D721Med (cell line): ENCODE measurements at places on chromosomes 5 and 9.

DNA sequence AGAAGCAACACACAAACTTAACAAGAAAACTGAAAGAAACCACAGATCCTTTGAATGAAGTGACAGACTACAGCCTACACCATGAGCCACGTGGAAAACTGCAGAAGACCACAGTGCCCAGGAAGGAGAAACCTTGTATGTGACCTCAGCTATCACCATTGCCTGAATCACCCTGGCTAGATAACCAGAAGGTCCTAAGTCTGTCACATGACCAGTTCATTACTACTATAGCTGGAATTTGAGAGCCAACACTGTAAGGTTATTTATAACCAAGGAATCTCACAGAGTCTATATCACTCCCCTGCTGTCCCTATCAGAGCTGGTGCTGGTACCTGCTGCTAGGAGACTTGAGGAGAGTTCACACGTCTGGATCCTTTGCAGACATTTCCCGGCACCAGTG, 90.3 kb upstream of the FBXL17 start:
- no peak for DNase-seq

DNA sequence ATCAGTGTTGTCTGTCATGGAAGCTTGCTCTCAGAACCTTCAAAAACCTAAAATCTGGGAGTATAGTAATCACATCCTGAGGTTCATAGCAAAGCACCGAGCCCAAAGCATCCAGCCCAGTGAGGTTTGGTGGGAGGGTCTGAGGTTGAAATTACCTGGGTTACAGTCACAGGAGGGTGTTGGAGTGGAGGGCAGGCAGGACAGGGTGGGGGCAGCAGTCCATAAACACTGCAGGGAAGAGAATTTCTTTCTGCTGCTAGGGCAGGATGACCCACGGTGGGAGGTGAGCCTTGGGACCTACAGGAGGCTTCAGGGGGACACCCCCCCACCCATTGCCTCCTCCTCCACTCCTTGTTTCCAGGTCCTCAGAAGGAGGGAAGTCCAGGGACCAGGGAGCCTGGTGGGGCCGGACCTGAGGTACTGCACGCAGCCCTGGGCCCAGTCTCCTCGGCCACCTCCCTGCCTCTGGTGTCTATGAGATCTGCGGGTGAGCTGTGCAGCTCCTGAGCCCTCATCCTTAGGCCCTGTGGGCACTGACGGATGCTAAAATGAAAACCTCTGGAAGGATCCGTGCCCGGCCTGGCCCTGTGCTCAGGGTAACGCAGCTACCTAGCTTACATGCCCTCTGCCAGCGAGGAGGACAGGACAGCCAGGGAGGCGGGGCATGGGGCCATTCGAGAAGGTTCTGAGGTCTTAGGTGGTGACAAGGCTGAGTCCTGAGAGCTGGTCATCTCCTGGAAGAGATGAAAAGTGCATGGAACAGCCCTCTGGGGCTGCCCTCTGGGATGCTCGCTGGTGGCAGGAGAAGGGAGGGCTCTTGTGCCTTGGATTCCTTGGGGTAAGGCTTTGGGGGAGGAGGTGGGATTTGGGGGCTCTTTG, 1.8 kb upstream of the ADCY2 start:
- DNase-seq = no peak

- no peak for DNase-seq
Observed at GRCh38 chr5:66122379-66123034, 21.6 kb upstream of the SREK1 start.

DNA sequence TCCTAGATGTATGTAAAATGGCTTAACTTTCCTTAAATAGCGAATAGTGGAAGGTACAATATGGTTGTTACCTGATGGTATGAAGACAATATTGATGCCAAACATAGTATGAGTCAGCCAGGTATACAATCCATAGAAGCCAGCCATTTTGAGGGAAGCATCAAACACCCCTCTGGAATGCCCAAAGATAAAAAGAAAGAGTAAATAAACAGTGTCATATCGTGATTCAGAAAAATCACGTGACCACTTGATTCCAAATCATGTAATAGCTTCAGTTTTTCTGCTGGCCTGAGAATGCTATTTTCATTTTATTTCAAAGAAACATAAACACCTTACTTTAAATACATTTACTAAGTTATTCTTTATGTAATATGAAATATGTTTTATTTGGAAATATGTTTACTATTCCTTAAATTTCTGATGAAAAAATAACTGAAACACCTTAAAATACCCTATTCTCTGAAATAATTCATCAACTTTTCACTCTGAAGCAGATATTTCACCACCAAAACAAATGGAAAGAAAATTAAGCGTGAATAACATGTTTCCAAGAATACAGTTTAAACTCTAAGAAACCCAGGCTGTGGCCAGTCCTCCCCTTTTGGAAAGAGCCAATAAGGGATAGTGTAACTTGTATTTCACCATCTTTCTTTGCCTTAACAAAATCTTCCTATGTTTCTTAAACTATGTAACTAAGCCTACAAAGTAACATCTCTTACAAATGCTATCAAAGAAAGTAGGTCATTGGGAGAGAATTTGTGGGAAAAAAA, 24.8 kb upstream of the CTNNAL1 start:
- DNase-seq = no peak

DNA sequence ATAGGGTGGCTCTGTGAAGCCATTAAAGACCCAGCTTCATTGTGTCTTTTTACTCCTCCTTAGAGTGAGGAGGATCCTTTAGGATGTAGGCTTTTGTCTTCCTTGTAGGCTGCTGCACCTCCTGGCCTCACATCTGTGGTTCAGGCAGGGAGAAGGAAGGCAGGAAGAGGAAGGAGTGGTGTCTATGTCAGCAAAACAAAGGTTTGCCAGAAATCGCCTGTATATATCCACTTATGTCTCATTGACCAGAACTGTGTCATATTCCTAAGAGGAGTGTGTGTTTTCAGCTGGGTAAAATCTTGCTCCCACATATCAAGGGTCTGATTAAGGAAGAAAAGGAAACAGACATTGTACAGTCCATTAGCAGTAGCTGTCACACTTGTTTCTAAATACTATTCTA, 213.8 kb downstream of the ARHGAP26 start:
- DNase-seq = no peak

DNA sequence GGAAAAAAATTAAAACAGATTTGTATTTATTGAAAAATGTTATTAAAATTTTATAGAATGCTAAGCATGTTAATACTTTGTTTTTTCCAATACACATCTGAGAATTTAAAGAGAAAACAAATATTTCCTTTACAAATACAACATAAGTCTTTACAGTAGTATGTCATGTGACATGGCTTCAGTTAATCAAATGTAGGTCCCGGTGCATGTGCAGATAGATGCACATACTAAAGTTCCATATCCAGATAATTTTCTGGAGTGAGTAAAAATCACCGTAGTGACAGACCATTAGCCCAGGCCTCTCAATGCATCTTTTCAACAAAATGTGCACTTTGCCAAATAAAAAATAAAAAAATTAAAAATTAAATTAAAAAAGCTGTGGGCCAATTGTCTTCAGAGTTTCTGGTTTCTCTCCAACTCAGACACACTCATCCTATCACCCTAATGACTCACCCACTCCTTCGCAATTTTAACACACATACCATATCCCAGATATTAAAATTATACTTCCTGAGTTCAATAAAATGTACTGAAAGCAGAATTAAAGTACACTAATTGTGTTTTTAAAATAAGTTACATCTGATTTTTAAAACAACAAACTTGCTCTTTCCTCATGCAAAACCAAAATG, 508.1 kb downstream of the NR2F1-AS1 start:
- DNase-seq = no peak

GRCh38 chr9:6495466-6495865, 82.5 kb downstream of the UHRF2 start:
- no peak for DNase-seq

GRCh38 chr5:144710637-144711036, 540.0 kb downstream of the KCTD16 start:
- no peak for DNase-seq

- no peak for DNase-seq
Observed at GRCh38 chr9:107422189-107423185, 67.1 kb downstream of the KLF4 start.

GRCh38 chr9:131585375-131585774, 40.1 kb downstream of the PRRT1B start:
- DNase-seq = no peak

DNA sequence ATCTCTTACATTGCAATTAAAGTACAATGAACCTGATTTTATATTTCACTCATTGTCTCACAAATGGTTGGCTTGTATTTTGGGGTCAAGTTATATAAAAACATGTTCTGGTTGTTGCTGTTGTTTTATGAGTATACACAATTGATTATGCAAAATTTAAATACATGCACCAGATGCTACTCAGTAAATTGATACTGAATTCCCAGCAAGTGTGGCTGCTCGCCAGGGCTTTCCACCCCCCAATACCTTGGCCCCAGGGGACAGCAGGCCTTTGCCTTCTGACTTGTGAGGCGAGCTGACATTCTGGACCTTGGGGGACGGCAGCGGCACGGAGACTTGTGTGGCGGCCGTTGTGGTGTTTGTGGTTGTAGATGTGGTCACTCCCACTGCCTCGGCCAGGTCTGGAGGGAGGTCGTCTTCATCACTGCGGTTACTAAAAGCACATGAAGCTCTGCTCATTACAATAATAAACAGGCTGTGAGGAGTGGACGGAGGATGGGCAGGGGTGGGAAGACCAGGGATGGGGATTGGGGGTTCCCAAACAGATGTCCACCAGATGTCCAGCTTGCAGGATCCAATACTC, 27.0 kb upstream of the FRRS1L start:
- DNase-seq = no peak

GRCh38 chr9:135035781-135036760, 51.4 kb upstream of the OLFM1 start:
- DNase-seq = no peak
